ENCODE measurements at places on chromosomes 12 and 14.

DNA sequence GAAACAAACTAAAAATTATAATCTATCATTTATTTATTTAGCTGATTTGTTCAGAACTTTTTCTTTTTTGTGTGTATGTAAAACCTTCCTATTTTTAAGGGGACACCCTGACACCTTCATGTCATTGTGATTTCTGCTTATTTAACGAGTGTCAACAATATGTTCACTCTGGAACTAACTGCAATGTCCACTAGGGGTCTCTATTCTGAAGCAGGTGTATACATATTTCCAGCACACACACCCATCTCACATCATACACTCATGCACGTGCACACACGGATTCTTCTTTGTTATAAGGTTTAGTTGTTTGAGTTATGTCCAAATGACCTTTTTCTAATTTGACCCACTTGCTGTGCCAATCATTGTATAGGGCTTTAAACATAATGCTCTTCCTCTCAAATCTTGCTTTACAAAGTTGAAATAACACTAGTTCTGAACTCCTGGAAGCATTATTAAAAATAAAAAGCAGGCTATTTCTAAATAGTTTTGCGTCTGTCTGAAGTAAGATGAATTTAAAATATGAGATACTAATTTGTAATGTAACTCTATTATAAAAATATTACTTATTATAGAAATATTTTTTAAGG lies 15.5 kb downstream of the E2F7 start:
- DNase-seq: no peak

DNA sequence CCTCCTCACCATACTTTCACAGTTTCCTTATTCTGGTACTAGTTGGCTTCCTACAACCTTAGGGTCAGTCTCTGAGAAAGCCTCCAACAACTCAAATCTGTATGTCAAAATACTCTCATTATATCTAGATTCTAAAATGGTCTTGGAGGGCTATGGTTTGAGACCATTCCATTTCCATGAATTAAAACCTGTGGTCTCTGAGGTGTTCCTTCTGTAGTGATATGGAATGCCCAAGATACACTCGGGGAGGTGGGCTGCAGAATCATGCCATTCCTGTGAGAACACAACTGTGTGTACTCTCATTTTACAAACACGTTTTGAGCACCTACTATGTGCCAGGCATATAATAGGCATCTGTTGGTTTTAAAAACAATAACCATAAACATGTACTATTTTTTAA lies 74.0 kb downstream of the FERMT2 start:
- DNase-seq: no peak

DNA sequence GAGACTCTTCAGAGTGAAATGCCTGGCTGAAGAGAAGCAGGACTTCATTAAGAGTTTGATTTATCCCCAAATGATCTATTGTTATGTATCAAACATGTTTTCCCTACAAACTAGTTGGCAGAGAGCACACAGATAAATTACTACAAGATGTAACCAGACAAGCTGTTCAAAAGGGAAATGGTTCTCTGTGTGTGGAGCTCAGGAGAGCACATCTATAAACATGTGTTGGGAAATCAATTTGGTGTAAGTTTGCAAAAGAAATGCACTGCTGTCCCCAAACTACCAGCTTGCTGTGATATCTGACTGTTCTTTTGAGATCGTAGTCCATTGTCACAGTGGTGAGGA lies 159.2 kb downstream of the PAH start:
- no peak for DNase-seq

- DNase-seq: no peak
Measured at GRCh38 chr12:113803759-113804140, 162.4 kb downstream of the RBM19 start.

DNA sequence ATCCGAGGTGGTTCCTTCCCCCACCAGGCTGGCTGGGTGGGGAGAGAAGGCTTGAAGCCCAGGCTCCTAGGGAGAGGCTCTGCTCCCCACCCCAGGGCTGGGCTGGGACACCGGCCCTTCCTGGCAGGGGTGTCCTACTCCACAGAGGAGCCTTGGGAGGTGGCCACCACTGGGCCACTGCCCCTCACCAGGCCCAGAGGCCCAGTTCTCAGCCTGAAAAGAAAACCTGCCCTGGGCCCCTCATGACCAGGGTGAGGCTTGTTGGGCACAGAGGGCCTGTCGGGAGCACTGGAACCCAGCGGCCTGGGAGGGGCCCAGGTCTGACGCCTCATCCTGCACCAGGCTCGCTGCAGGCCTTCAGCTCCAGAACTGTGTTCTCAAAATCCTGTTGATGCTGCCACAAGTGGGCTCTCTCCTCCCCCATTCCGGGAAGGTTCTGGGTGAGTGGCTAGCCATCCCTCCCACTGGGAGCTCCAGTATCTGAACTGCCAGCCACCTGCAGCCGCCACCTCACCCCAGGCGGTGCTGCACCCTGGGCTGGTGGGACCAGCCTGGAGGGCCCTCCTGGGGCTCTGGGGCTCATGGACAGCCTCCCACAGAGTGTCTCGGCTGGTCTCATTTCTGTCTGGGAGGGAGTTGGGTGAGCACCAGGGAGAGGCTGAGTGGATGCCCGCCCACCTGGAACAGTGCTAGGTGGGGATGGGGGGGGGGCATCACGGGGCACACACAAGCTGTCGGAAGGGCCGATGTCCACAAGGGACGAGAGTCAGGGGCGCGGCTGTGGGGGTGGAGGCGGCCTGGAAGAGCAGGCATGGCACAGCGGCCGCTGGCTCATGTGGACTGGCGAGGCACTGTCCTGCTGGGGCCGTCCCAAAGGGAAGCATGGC lies 11.8 kb downstream of the BAG5 start:
- no peak for DNase-seq

DNA sequence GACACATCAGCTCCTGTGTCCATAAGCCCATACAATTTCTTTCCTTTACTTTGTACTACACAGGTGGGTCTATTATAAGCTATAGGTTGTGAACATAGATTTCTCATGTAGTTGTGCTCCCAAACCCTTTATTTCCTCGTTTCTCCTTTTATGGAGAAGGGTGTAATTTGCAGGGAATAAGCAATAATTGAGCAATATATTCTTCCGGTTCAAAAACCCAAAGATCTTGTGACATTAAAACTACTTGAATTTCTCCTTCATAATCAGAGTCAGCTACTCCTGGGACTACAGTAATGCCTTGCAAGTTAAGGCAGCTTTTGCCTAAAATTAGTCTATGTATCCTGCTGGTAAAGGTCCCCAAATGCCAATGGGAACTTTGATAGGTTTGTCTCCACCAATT lies 19.1 kb upstream of the MAPKAPK5 start:
- no peak for DNase-seq
